ENCODE measurements at places on chromosomes 1 and 21.
A peak's percentile ranks its signal among the peaks of the same experiment; 100 is the strongest.

DNA sequence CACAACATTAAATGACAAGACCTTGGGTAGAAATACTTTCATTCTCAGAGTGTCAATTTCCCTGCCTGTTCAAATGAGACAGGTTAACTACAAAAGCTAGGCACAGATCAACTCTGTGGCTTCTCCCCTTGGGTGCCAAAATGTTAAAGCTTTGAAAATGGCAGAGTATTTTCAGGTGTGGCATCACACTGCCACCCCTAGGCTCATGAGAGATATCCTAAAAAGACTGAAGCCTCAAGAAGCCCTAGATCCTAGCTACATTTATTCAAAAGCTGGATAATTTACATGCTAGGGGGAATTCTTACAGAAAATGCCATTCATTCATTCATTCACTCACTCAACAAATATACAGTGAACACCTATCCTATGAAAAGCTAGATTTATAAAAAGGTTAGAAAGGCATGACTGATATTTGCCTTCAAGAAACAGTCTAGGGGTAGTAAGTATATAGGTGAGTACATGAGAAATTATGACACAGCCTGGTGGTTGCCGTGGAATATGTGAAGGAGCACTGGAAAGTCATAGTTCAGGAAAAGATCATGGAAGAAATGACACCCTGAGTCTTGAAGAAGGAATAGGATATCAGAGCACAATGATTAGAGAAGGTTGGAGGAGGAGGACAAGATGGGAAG lies 15.9 kb upstream of the RAB4A start:
- no peak for DNase-seq

DNA sequence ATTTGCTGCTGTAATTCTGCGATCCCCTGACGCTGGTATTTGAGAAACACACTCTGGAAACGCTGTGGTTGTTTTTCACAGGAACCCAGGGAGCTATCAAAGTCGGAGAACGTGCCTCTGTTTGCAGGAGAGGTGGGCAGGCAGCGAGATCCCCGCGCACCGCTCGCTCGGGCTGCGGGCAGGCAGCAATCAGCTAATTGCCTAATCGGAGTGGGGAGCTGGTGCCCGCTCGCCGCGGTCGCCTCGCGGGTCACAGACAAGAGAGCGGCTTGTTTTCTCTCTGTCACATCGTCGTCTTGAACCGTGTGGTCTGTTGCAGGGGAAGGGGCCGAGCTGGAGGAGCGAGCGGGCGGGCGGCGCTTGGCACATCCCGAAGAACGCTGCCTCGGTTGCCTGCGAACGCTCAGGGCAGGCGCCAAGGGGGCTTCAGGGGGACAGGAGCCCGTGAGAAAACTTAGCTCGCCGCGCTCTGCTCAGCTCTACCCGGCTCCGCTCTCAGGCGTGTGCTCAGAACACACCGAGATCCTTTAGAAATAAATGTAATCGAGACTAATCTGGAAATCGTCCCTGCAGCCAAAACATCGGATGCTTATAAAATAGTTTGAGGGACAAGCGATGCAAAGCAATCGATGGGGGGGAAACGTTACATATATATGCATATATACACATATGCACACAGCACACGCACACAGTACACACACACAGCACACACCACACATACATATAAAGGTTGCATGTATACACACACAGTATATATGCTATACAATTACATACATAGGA lies 93.6 kb upstream of the SMYD2 start:
- peak; percentile 44 for DNase-seq

DNA sequence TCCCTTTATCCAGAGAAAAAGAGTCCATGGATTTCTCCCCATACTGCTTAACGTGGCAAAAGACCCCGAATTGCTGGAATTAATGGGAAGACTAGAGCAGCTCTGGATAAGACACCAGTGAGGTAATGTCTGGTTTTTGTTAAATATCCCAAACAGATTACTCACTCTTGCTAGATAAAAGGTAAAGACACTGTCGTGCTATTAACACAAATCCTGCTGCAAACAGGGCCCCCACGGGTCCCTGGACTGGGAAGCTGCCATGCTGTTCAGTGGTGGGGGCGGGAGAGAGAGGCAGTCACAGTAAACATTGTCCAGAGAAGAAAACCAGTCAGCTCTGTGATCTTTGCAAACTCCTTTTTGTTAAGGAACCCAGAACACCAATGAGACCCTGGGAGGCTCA lies 15.2 kb upstream of the SRP9 start:
- peak; percentile 77 for DNase-seq

- no peak for DNase-seq
These were observed 131.2 kb downstream of the PLXNA2 start for GRCh38 chr1:208113011-208113410.

GRCh38 chr1:111466480-111466879 lies 7.3 kb upstream of the C1orf162 start:
- no peak for DNase-seq

DNA sequence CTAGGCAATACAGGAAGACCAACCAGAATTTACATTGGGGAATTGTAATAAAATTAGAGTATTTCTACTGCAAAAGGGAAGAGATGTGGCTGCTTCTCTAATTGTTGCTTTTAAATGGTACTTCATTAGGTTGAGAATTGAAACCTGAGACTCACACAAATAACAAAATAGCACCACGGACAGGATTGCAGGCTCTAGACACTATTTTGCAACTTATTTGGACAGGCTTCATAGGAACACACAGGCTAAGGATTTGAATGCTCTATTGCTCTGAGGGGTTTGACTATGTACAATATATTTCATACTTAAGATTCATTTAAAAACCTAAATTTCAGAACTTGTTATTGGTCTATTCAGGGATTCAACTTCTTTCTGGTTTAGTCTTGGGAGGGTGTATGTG lies 79.6 kb downstream of the ATP1B1 start:
- no peak for DNase-seq

DNA sequence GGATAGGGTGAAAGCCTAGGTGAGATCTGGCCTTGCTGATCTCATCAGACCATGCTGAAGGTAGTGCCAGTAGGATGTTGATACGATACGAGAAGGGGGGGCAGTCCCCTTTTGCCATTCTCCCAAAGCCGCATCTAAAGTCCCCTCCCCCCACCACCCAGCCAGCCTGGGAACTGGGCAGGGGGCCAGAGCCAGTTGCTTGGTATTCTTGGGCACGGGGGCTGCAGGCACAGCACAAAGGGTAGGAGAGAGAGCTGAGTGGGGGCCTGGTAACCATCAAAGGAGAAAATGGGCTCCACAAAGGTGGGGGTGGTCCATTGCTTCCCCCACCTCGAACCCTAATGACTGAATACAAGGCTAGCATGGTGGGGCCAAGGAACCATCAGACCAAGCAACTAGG lies 5.4 kb downstream of the PEA15 start:
- peak; percentile 37 for DNase-seq

All from astrocyte of the hippocampus (primary cell).